DMS53 (cell line): ENCODE measurements at places on chromosomes 1 and 21.

- no peak for DNase-seq
Observed at GRCh38 chr21:38525454-38525853, 27.2 kb upstream of the ERG start.

DNA sequence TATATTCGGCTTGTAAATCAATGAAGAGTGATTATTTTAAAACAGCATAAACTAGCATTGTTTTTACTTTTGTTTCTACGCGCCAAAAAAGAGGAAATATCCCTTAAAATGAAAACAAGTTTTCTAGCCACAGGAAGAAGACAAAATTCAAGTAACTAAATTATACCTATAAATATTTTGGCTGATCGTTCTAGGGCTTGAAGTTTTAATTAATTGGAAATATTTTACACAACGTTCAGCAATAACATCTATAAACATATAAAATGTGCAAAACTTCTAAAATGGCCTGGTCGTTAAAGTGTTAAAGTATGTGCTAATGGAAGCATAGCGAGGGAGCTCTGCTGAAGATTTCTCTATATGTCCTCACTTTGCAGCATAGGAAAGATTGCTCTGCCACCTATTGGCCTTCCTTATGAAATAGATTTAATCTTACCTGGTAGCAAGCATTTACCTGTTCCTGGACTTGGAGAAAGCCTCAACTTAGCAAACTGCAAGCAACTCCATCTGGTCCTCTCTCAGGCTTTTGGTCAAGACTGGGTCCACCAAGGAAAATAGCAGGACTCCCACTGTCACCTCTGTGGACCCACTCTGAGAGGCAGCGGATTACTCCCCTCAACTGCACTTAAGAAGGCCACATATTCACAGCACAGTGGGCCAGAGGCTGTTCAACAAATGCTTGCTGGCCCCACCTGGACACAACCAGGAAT lies 351.3 kb upstream of the RUNX1 start:
- DNase-seq, result peak; percentile 84

GRCh38 chr1:16032388-16033102 lies 10.7 kb downstream of the CLCNKA start:
- DNase-seq, result peak; percentile 89

GRCh38 chr1:93304716-93305138 lies 41.0 kb upstream of the DR1 start:
- DNase-seq, result peak; percentile 90

DNA sequence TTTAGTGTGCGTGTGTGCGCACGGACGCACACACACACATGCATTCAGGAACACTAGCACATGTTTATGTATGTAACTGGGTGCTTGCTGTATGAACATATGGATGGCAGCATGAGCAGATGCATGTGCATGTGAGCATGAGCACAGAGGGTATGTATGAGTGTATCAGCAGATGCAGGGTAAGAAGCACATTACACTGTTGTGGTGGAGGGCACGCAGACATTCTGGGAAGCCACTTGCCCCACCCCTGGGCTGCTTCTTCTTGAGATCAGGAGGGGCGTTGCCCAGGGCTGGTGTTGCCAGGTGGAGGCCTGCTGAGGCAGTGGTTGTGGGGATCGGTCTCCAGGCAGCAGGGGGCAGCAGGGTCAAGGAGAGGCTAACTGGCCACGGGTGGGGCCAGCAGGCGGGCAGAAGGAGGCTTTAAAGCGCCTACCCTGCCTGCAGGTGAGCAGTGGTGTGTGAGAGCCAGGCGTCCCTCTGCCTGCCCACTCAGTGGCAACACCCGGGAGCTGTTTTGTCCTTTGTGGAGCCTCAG lies 3.9 kb upstream of the P3R3URF start:
- peak; percentile 74 for DNase-seq

DNA sequence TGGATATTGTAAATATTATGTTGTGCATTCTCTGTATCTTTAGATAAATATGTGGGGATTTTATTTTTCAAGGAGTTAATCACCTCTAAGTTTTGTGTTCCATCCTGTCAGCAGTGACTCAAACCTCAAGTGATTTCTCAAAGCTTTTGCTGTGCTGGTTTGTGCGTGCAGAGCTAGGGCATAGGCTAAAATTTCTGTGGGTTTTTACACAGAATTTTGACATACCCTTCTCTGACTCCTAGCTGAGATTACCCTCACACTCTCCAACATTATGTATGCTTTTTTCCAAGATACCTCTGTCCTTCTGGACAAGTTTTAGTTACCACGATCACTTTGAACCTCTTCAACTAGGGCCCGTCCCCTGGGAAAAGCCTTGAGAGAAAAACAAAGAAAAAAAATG lies 384.9 kb downstream of the NCAM2 start:
- no peak for DNase-seq

DNA sequence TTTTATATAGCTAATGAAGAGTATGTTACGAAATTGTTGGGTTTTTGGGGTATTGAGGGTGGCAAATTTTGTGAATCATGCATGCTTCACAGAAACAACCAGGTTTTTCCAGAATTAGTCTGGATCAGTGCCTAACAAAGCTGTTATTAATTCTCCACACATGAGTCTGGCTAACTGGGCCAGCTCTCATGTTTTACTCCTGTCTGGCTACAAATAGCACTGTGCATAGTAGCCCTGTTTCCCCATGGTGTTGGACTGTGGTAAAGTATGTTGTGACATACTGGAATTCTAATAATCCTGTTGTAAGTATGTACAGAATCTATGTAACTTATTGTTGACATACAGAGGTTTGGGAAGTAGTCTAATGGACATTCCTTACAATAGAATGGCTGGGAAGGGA lies 35.8 kb downstream of the S100B start:
- no peak for DNase-seq

DNA sequence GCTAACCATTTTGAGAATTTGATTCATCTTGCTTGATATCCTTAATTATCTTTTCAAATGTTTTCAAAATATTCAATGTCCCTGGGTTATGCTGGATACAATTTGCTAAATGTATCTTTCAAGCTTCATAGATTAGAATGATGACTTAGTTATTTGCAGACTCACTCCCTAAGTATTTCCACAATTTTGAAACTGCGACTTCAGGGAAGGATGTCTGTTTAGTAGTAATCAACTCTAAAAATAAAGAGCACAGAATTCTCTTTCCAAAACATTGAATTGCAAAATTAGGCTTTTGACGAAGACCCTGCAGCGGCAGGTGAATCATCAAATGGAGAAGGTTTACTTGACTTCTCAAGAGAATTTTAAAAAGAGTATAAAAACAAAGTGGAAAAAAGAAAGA lies 14.2 kb downstream of the RGS1 start:
- DNase-seq, result no peak

DNA sequence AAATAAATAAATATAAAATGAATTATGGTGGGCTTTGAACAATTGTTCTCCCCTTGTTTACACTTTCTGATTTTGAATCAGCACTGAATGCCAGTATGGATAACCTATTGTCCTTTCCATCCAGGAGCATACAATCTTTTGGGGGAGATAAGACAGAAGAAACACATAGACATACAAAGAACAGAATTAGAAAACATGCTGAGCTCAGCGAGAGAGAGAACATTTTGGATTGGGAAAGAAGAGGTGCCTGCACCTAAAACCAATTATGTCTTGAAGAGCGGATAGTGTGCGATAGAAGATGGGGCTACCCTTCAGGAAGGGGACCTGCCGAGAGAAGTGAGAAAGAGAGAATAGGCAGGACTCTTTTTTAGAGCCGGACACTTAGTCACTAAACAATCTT lies 6.6 kb downstream of the PGM1 start:
- no peak for DNase-seq

DNA sequence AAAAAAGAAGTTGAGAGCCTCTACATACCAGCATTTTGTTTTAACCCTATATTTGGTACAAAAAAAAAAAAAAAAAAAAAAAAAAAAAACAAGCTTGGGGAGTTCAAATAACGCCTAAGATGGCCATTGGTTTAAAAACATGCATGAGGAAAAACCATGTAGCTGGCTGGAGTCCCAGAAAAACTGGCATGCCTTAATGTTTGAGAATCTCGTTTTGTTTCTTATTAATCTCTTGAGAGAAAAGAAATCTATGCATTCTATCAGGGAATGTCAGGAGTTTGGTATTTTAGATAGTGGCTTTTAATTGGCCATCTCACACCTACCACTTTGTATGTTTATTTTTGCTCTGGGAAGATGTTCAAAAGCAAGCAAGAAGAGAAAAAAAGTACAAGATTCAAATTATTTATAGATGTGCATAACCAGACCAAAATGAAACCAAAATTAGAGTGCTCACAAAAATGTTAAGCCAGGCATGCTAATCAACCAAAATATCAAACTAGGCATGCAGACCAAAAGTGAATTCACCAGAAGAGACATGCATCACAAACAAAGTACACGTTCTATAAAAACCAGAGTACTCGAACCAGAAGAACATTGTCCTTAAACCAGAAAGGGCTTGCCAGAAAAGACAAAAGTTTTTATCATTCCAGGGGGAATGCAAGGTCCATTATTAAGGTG lies 156.6 kb downstream of the AK5 start:
- no peak for DNase-seq

DNA sequence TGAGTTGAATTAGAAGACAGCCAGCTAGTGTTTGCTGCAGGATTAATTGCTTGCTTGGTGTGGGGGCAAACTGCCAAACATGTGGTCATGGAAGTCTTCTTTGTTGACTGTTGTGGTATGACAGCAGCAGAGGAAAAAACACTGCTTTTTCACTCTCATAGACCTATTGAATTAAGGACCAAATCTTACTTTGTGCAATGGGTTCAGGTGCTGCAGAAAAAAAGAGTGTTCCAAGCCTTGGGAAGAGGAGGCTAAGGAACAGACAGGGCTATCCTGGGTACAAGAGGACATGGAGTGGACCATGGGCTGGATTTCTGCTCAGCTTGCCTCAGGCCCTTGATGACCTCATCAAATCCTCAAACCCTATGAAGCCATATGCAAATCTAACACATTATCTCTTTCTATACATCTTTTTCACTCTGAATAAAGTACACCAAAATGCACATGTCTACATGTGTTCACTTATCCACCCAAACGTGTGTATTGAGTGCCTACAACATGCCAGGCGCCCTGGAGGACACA lies 61.5 kb downstream of the SIPA1L2 start:
- DNase-seq, result peak; percentile 84

- no peak for DNase-seq
Observed at GRCh38 chr1:205379056-205379455, 22.3 kb upstream of the KLHDC8A start.

GRCh38 chr1:169487133-169487532 lies 1.4 kb upstream of the SLC19A2 start:
- peak; percentile 81 for DNase-seq

- DNase-seq, result peak; percentile 62
Observed at GRCh38 chr1:248786156-248786555, 30.6 kb upstream of the LYPD8 start.

DNA sequence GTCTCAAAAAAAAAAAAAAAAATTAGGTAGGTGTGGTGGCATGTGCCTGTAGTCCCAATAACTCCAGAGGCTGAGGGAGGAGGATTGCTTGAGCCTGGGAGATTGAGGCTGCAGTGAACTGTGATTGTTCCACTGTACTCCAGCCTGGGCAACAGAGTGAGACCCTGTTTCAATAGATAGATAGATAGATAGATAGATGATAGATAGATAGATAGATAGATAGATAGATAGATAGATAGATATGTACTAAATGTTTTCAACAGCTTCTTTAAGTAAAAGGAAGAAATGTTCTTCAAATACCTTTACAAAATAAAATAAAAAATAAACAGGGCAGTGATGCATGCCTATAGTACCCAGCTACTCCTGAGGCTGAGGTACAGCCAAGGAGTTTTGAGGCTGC lies 9.8 kb downstream of the KIF1B start:
- no peak for DNase-seq

- DNase-seq, result peak; percentile 76
Observed at GRCh38 chr1:95233319-95233736, 682 bp upstream of the RWDD3 start.

GRCh38 chr1:245526141-245526540 lies 371.4 kb downstream of the KIF26B start:
- no peak for DNase-seq

DNA sequence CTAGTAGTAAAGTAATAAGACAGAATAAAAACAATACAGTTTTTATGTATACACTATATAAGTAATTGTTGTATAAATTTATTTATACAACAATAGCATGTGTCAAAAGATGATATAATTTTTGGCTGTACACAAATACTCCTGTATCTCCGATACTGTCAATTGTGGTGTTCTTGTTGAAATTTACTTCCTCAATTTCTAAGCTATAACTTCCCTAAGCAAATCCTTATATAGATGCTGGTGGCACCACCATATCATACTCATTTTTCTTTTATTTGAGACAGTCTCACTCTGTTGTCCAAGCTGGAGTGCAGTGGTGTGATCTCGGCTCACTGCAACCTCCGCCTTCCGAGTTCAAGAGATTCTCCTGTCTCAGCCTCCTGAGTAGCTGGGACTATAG lies 141.0 kb upstream of the HP1BP3 start:
- no peak for DNase-seq

DNA sequence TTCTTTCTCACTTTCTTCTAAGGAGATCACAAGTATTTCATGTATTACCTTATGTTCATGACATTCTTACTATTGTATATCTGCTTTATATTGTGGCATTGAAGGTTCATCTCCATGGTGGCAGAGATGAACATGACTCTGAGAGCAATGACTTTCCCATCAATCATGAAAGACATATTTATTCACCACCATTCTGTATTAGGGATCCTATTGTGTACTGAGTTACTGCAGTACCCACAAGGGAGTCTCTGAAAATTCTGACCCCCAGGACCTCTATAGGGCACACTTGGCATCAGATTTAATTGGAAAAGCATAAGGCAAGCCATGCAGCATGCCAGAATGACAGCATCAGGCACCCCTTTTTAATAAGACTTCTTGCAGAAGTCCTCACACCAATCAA lies 21.9 kb upstream of the C21orf91 start:
- no peak for DNase-seq

GRCh38 chr1:233269656-233270055 lies 25.9 kb downstream of the PCNX2 start:
- DNase-seq, result no peak

- DNase-seq, result no peak
Observed at GRCh38 chr1:53804791-53805505, 33.1 kb downstream of the NDC1 start.

DNA sequence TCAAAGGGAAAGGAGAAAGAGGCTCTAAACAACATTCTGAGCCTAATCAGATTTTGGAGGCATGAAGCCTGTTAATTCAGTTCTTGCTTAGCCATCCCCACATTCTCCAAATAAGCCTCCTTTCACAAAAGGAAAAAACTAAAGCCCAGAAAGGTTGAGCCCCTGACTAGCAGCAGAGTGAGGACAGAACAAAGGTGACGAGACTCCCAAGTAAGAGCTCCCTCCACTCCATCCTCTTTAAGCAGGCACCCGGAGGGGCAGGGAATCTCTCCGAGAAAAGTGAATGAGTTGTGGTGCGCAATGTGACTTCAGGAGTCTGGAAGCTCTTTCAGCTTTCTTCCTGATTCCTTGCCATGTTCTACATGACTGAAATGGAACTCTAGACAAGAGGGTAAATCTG lies 43.4 kb upstream of the MYBPHL start:
- no peak for DNase-seq

GRCh38 chr1:116820369-116820768 lies 66.1 kb downstream of the CD2 start:
- no peak for DNase-seq

GRCh38 chr1:34002810-34003209 lies 138.9 kb downstream of the HMGB4 start:
- no peak for DNase-seq
